Neural crest cell (in vitro differentiated cells): ENCODE measurements at places on chromosomes 6 and 20.

DNA sequence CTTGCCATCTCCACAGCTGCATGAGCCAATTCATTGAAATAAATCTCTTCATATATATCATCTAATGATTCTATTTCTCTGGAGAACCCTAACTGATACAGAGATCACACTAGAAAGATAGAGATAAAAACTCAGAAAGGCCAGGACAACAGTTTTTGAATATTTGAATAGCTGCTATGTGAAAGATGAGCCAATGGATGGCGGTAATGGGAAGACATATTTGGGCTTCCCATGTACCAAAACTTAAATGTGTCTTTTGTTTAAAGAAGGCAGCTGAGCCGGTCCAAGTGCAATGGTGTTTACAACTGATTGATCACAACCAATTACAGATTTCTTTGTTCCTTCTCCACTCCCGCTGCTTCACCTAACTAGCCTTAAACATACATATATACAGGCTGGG, 35.1 kb downstream of the SGK1 start:
- no peak for DNase-seq

DNA sequence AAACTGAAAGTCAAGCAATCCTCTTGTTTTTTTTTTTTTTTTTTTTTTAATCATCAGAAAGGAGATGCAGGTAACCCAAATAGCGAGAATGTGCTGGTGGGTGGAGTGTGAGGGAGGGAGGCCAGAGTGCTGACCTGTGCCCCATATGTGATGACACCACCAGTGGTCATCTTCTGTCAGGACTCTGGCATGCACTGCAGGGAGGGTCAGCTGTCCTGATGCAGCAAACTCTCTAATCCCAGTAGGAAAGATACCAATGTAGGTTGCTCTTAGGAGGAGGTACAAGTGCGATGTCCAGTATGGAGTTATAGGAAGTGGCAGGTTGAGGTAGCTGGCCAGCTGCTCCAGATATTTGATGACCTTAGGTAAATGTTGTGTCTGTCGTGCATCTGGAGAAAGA, 2.8 kb upstream of the CST4 start:
- no peak for DNase-seq

- DNase-seq = no peak
Observed at GRCh38 chr20:59242714-59243626, 57.4 kb upstream of the EDN3 start.

DNA sequence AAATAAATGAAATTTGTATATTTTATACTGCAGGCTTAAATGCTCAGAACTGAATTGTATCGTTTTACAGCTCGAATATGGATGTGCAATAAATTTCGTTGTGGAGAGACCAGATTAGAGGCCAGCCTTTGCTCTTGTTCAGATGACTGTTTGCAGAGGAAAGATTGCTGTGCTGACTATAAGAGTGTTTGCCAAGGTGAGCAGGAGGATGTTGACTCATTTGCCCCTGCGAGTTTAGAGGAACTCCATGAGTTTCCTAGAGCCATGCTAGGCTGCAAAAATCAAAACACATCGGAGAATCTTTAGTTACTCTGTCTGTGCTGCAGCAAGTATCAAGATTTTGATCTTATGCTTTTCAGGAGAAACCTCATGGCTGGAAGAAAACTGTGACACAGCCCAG, 15.4 kb downstream of the ENPP3 start:
- no peak for DNase-seq

- no peak for DNase-seq
Observed at GRCh38 chr6:113291751-113292445, 565.2 kb upstream of the MARCKS start.

DNA sequence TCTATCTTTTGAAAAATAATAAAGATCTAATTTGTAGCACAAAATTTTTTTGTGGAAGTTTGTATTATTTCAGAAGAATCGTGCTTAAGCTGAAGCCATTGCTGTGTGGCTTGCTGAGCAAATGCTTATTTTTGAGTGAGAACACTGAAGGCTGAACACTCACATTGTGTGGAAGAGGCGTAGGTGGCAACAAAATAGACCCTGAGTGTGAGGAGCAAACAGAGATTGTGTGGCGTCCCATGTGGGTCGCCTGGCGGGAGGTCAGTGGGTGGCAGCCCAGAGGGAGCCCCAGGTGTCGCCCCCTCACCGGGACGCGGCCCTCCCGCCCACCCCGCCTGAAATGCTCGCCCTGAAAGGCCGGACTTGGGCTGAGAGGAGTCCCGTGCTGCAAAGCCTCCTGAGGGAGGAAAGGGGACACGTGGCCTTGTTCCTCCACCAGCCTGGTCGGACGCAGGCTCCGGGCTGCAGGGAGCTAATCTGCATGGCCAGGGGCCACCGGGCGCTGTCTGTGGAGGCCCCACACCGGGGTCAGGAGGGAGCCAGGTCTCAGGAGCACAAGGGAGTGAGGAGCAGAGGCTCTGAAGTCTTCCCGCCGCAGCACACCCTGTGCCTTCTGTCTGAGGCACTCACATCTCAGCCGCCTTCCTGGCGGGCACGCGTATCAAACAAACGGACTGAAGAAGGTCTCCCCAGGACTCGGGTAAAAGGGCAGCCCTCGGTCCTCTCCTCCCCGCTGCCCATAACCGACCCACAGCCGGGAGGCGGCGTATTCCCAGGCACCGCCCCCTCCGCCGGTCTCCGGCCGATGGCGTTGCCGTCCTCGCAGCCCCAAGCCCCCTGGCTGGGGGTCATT, 15.9 kb downstream of the DDO start:
- DNase-seq = no peak

GRCh38 chr20:23358923-23359593, 2.9 kb upstream of the GZF1 start:
- no peak for DNase-seq

DNA sequence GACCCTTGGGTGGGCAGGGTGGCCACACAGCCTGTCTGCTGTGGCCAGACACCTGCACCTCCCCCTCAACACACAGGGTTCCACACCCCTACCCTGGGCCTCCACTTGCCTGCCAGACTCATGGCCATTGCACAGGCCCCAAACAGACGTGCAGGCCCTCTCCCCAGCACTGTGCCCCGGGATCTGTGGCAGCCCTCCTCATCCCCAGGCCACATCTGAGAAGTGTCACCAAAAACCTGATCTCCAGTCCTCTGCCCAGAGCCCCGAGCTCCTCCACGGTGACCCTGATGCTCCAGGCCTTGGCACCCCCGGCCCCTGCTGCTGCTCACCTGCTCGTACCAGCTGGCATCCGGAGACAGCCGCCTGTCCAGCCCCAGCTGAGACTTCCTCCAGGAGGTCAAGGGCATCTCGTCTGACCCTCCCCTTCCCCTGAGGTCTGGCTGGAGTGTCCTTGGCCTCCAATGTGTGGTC, 160.1 kb downstream of the DLL1 start:
- no peak for DNase-seq
